Kidney capillary endothelial cell (primary cell): ENCODE measurements at places on chromosomes 1 and 21.

- no peak for DNase-seq
Observed at GRCh38 chr1:200363264-200363933, 46.4 kb downstream of the ZNF281 start.

DNA sequence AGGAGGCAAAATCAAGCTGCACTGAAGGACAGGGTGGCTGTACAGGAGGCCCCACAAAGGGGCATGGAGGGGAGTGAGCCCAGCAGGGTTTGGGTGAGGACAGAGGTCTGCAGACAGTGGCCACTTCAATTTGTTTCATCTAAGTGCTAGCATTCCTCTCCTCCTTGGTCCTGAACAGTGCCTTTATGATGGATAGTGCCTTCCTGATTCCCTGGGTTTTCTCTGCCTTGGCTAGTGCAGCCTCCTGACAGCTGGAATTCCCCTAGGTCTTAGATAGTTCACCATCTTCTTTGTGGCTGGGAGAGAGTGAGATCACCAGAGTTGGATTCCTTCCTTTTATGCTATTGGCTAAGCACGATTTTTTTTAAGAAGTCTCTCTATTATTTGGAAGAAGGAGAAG lies 3.8 kb upstream of the HPCAL4 start:
- DNase-seq: no peak

- no peak for DNase-seq
Observed at GRCh38 chr1:47003896-47004403, 19.5 kb upstream of the CYP4X1 start.

DNA sequence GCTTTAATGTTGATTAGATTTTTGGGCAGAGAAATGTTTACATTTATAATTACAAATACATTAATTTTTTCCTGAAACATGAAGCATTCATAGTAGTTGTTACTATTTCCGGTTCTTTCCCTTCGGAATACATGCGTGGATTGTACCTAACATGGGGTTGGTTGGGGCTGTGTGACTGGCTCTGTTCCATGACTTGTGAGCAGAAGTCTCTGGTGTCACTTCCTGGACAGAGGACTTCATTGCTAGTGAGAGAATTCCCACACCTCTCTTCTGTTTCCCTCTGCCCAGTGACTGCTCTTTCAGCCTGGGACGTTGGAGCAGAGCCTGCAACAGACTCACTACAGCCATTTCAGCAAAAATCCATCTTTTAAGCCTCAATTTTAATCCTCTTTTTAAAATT lies 231.4 kb downstream of the GRIK1 start:
- no peak for DNase-seq

DNA sequence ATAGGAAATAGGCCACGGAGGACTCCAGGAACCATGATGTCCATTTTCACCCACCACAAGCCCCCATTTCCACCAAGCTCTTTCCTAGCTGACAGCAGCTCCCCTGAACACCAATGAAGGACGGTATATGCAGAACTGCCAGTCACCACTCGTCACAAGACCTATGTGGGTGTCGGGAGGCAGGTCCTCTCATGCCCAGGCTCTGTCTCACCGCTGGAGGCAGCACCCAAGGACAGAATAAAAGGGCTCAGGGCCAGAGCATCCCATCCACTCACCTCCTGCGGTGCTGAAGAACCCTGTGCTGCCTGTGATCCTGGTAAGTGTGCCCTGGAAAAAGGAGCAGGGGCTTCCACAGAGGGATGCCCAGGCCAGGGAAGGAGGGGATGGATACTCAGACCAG lies at the start of gene LCE1F:
Gene LCE1F (plus strand): TSS at position 266 of the 400 bp plus-strand sequence. CDS start 1,232 bp downstream, outside the sequence.
- no peak for DNase-seq

DNA sequence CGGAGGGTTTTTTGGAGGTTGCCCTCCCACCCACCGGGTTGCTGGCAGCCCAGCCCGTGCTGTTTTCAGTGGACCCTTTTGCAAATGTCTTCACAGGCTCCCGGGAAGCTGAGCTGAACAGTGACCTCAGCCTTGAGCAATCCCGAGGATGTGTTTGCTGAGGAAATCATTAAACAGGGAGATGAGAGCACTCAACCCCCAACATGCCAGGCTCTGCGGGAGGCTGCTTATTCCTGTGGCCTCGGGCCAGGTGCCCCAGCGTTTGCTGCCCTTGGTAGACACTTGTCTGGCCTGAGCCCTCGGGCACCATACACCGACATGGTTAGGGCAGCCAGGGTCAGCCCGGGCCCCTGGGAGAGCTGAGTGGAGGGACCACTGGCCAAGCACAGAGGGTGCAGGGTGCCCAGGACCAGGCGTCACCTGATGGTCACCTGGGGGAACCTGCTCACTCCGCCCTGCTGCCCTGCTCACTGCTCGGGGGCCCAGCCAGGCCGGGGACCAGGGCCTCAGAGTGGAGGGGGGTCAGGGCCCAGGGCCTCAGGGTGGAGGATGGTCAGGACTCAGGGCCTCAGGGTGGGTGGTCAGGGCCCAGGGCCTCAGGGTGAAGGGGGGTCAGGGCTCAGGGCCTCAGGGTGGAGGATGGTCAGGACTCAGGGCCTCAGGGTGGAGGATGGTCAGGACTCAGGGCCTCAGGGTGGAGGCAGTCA lies 42.5 kb upstream of the POFUT2 start:
- no peak for DNase-seq

GRCh38 chr1:152954436-152954835 lies 7.4 kb downstream of the SPRR5 start:
- no peak for DNase-seq
